ENCODE measurements at places on chromosomes 6 and 20.

GRCh38 chr6:55208478-55209458 is 34.5 kb downstream of the HCRTR2 start:
- DNase-seq: no peak

DNA sequence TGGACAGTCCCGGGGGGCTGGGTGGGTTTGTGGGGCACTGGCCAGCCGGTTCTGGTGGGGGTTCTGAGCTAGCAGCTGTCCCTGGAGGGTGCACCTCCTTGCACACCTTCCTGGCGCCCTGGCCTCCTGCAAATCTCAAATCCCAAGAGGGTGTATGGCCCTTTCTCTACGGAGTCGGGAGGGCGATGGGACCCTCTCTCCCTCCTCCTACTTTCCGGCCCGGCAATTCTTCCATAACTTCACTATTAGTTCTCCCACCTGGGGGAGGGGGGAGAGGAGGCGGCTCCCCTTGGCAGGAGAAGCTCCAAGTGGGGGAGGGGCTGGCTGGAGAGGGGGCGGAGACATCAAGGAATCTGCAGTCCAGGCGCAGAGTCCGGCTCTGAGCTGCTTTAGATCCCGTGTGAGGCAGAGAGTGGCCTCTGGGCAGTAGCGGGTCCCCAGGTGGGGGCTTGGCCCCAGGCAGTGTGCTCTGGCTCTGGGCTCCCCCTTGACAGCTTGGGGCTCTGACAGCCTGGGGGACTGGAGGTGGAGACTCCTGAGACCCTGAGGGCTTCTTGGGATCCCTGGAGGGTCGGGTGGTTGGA is 1.4 kb upstream of the LAMA5 start:
- no peak for DNase-seq

DNA sequence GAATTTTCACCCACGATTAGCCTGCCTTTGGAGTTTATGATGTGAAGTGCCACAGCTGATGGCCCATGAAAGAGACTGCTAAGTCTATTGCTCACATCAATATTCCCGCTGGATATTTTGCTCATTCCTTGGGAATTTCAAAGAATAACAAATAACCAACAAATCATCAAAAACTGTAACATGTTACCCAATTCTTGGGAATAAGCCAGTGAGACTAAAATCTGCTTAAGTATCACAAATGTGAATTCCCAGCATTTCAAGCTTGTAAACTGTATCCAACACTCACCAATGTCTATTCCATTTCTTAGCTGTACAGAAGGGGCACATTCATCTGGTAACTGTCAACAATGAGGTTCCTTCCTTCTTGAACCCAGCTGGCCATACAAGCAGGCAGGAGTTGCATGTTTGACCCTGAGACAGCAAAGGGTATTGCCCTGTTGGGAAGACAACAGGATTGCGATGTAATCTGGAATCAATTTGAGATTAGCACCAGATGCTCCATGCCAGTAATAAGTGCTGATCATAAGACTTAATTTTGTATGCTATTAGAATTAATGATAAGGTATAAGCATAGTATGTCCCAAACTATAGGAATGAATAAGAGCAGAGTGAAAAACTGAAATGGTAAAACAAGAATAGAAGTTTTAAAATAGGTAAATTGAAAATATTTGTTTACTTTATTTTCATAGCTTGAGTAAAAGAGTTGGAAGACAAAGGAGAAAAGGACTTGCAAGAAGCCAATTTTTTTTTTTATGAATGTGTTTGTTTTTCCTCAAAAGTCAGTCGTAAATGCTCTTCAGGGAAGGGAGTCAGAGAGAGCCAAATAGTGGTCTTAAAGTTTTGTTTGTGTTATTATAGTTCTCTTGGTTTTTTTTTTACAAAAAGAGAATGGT is 58.8 kb downstream of the RSPO3 start:
- DNase-seq: no peak

DNA sequence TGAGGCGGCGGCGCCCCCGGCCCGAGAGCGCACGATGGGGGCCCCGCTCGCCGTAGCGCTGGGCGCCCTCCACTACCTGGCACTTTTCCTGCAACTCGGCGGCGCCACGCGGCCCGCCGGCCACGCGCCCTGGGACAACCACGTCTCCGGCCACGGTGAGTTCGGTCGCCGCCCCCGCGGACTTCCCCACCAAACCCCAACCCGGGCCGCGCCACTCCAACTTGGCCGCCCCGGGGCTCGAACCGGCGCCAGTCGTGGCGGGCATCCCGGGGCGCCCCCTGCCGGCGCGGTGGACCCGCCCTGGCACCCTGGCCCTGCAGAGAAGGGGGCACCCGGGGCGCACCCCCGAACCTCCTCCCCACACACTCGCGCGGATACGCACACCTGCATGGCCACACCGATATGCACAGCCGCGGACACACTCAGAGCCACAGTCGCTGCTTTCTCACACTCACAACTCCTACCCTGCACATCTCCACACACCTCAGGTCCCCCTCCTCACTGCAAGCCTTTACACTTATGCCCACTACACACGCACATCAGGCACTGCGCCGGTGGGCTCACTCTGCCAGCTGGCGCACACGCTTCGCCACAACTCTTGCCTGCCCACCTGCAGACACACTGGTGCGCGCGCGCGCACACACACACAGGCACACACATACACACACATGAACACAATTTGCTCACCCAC is 535 bp downstream of the VSTM2L start:
- peak; percentile 73 for DNase-seq

DNA sequence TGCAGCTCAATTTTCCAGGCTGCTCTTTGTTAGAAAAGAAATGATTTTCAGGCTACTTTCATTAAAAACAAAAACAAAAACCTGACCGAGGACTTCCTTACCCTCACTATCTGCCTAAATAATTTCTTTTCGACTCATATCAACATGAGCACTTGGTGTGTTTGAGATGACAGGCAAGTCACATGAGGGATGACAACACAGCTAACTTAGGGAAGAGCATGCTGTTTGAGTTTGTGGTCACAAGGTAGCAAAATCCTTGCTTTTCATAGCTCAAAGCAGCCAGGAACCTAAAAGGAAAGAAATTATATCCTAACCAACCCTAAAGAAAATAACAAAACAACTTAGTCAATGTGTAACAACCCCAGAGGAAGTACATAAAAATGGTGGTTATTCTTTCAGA is 459.5 kb downstream of the KIF16B start:
- DNase-seq: no peak

DNA sequence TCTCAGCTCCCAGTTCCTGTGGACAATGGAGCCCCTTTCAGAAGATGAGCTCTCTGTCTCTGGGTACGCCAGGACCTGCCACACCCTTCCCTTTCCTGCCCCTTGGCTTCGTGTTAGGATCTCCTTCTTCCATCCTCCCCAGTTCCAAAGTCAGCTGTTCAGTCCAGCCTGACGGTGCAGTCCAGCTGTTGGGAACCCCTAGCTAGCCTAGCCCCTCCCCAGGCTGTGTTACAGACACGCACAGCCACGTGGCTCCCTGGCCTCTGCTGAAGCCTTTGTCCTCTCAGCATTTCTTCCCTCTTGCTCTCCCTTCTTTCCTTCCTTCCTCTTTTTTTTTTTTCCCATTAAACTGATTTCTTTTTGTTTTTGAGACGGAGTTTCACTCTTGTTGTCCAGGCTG is 12.4 kb upstream of the TFAP2C start:
- DNase-seq: no peak

GRCh38 chr6:119182875-119183274 is 104.4 kb upstream of the FAM184A start:
- DNase-seq: no peak

DNA sequence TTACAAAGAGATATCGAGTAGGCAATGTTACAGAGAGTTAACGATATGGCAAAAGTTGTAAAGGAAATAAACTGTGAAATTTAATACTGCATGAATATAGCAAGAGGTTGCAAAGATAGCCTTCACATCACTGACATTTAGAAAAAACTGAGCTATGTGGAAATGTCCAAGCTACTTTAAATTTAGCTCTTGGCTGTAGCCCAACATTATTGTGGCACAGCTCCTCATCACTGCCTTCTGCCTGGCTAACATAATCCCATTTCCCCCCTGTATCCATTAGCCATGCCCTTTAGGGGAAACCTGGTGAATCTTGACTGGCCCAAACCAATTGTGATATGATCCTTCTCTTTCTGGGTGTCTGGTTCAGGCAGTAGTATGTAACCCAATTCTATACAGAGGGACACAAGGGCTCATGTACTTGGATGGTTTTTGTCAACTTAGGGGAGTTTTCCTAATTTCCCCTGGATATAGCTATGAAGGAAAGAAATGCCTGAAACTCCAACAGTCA is 115.4 kb downstream of the PFDN4 start:
- DNase-seq: no peak

- DNase-seq: no peak
These were observed 28.4 kb downstream of the SYNDIG1 start for GRCh38 chr20:24497851-24498250.

- no peak for DNase-seq
These were observed 1358.6 kb upstream of the GJE1 start for GRCh38 chr6:140774080-140774505.

DNA sequence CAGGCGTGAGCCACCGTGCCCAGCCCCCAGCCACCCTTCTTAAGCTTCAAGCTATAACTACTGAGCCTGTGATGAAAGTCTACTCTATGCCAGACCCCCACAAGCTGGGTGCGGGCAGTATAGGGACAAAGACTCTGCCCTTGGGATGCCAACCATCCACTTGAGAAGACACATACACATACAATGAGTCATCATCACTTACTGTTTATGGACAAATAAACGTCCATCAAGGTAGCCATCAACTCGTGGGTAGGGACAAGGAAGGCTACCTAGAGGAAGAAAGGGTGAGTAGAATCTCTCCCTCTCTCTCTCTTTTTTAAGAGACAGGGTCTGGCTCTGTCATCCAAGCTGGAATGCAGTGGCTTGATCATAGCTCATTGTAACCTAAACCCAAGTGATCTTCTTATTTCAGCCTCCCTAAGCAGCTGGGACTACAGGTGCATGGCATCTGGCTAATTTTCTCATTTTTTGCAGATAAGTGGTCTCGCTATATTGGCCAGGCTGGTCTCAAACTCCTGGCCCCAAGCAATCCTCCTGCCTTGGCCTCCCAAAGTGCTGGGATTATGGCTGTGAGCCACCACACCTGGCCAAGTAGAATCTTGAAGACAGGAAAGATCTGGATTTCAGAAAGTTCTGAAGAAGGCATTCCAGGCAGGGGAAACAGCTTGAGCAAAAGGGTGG is 2.6 kb upstream of the TP53INP2 start:
- DNase-seq: no peak

Measured in iPS-NIHi11 (cell line).